ENCODE measurements at places on chromosomes 7 and 10. TPM values are rescaled to one million over a fixed set of nuclear protein-coding genes. Genes with fewer than 3 reads are reported as not detected.

GRCh38 chr7:71497256-71497946, 365.5 kb downstream of the GALNT17 start:
- no peak for DNase-seq

Gene AASS
- total RNA-seq: 19.2 TPM

DNA sequence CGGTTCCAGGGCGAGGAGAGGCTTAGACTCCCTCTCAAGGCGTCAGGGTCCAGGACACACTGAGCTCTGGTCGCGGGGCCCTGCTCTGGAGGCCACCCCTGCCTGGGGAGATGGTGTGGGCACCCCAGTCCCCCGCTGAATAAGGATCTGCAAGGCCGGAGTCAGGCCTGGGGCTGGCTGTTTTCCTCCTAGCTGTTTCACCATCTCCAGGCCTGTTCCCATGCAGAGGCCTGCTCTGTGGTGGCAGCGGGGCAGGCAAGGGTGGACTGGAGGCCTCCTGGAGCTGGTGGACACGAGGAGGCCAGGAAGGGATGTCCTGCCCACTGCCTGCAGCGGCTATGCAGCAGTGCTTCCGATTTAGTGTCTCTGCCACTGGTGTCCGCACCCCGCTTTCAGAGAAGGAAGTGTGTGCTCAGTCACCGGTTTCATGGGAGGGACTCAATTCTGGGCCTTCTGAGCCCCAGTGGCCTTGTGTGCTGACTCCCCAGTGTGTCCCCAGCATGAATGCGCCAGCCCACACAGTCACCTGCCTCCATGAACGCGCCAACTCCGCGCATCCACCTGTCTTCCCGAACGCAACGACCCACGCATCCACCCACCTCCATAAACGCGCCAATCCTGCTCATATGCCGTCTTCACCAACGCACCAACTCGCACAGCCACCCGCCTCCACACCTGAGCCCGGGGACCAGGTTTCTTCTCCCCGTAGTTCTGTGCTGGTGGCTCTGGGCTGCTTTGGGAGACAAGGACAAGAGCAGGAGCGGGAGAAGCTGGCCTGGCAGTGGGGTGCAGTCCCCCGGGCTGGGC, 14.5 kb upstream of the GPR146 start:
- no peak for DNase-seq

DNA sequence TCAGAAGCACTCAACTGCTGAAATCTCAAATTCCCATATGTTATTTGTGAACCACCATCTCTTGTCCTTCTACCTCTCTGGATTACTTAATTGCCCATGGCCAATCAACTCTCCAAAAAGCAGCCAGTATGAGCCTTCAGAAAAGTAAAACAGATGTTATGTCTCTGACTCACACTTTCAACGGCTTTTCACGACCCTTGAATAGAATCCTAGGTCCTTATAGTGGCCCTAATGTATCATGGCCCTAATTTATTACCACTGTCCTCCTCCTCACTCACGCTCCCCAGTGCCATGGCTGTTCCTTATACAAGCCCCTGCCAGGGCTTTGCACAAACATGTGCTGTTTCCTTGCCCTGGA, 20.0 kb downstream of the ZNF438 start:
- DNase-seq: no peak

DNA sequence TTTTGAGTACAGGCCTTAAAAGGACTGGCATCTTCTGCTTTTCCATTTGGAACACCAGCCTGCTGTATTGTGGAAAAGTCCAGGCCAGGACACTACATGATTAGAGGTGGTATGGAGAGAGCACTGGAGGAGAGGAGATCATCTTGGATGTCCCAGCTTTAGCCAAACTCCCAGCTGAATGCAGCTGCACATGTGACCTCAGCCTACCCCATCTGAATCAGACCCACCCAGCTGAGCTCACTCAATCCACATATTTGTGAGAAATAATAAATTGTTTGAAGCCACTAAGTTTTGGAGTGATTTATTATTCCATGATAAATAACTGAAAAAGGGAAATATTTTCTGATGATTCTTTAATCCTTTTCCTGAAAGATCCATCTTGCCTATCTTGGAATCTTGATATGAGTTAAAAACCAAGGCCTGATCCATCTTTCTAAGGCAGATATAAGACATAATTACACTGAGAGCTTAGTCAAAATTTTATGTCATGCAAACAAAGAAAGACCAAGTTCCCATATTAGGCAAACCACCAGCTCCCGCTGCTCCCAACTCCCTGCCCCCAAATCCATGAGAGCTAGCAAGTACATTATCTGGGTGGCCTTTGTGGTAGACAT, 55.1 kb upstream of the TRIL start:
- no peak for DNase-seq

- no peak for DNase-seq
Observed at GRCh38 chr10:77576444-77577032, 61.1 kb downstream of the KCNMA1 start.

Gene FGFR2
- total RNA-seq: 0.70 TPM

DNA sequence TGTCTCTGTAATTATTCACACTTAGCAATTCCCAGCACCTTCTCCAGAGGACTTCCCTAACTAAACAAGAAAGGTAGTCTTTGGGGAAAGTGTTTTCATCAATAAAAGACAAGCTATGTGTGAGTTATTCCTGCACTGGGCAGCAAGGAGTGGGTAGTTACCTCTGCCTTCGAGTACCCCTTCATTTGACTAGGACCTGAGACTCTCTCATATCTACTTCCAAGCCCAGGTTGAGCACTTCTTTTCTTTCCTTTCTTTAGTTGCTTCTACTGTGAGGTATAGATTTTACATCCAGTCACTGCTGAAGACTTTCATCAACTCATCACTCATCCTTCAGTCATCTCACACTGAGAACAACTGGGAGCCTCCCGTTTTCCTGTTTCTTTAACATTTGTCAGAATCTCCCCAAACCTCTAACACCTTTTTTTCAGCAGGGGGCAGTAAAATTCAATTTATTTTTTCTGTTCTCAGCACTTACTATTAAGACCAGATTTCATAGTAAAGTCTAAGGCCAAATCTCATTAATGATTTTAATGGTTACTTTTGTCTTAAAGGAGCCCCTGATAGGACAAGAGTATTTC, 80.1 kb upstream of the PRSS1 start:
- no peak for DNase-seq

DNA sequence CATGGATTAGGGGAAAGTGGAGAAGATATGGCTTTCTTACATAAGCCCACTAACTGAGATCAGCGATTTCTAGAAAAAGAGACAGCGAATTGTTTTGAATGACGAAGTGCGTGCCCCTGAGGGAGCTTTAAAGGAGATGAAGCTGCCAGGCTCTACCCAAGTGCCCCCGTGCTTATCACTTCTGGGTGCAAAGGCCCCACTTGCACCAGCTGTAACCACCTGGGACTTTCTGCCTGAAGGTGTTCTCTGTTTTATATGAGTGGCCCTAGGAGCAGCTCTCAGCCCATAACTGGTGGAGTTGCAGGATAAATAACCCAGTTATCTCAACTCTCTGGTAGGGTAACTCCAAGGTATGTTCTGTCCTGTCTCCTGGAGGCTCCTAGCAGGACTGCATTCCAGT, 20.4 kb upstream of the CARD11 start:
- DNase-seq: no peak

All from Right ventricle myocardium inferior (tissue), 1 donor.